ENCODE measurements at places on chromosomes 1 and 21.

GRCh38 chr1:41752514-41753170, 166.1 kb downstream of the HIVEP3 start:
- DNase-seq = peak; percentile 53

DNA sequence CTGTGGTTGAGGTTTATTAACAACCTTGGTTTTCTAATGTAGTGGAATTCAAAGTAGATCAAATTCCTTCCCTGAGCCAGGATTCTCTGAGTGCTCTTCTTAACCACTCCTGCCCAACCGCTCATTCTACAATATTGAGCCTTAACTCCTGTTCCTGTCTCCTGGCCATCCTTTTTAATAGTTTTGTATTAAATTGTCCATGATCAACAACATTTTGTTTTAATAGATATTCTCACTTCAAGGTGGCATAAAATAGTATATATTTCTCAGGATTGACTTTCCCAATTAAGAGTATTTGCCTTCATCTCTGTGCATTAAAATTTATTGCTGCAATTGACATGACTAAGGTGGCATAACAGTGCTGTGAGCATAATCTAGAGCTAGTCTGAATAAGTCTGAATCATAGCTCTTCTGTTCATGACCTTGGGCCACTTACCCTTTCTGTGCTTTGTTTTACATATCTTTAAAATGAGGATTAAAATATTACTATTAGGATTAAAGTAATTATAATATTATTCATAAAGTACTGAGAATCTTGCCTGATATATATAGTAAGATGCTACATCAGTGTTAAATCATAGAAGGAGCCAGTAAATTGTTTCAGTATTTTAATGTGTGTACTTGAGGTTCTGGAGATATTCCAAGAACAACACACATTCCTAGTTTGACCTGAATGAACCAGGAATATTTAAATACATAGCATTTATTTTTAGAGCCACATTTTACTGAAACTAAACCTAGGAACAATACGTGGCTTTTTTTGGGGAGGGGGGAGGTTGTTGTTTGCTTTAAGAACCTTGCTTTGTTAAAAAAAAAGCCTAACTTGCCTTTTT, 76.4 kb downstream of the ADGRL2 start:
- no peak for DNase-seq

GRCh38 chr21:44700101-44701022, 3.4 kb downstream of the KRTAP10-12 start:
- no peak for DNase-seq

DNA sequence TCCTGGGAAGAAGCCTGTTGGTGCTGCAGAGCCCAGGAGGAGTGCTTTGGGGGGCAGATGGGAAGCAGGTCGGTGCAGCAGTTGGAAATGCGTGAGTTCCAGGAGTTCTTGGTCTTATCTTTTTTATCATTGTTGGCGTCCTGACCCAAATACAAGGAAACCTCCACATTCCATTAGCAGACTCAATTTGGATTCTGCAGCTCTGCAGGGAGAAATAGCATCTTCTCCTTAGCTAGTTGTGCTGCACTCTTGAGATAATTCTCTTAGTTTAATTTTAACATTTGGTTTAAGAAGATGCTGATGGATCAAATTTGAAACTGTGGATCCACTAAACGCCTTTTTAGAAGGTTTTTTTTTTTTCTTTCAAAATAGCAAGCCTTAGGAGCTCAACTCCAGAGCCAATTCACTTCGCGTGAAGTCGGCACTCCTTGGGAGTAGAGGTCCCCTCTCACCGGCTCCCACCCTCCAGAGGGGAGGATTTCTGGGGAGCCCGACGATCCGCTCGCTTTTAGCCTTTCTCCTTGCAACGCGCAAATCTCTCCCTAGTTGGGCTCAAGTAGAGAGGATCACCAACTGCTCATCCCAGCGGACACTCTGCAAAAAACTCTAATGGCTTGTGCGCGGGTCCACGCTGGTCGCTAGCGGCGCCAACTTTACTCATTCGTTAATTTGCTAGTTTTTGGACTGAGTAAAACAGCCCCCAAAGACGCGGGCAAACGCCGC, 1.3 kb downstream of the PLD5 start:
- no peak for DNase-seq

DNA sequence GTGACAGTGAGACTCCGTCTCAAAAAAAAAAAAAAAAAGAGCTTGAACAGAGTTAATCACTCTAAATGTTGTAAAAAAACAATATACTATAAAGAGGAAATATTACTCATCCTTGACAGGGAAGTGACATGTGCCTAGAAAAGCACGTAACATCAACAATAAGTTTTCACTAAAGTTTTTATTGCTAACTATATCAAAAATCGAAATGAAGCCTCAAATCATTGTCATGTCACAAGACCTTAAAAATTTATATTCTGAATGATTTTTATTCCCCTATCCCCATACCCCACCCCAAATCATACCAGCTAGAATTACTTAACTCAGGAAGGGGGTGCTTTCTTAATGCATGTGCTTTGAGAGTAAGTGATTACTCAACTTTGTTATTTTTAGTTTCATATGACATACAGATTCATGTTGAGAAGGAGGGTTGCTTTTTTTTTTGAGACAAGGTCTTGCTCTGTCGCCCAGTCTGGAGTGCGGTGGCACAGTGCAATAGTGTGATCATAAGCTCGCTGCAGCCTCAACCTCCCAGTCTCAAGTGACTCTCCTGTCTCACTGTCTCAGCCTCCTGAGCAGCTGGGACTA, 53.6 kb upstream of the MUTYH start:
- DNase-seq = peak; percentile 6

DNA sequence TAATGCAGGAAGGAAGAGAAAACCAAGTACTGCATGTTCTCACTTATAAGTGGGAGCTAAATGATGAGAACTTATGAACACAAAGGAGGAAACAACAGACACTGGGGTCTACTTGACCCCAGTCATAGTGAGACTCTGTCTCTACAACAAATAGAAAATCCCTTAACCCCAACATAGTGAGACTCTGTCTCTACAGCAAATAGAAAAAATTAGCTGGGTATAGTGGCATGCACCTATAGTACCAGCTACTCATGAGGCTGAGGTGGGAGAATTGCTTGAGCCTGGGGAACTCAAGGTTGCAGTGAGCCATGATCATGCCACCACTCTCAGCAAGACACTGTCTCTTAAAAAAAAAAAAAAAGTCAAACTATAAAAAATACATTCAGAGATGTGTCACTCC, 42.7 kb downstream of the GIPC2 start:
- no peak for DNase-seq

DNA sequence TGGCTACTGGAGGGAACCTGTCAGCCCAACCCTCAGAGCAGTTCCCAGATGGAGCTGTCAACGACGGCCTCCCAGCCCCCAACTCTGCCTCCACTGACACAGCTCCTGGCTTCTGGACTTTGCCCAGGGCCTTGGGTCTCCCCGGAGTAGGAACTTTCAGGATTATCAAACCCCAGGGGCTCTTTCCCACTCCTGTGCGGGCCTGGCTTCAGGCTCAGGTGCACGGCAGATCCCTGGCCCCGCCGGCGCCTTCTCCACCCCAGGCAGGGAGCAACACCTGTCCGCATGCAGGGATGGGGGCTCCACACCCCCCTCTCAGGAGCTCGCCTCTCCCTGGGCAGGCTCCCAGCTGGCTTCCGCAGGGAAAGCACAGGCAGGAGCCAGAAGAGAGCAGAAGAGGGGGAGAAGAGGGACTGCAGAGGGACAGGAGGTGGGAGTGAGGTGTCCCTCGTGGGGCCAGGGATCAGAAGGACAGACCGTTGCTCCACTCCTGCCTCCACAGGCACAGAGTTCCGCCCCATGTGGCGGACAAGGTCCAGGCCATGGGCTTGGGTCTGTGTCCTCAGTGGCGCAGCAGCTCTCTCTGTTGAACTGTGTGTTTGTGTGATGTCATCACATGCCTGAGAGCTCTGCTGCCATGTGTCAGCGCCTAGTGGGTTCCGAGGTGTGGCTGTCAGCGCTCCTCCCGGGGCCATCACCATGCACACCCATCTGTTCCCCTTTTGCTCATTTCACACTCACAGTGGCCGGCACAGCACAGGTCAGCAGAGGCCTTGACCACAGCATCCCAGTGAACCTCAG, 107.7 kb downstream of the PDE9A start:
- DNase-seq = no peak

GRCh38 chr1:245419461-245419978, 264.7 kb downstream of the KIF26B start:
- DNase-seq = no peak

DNA sequence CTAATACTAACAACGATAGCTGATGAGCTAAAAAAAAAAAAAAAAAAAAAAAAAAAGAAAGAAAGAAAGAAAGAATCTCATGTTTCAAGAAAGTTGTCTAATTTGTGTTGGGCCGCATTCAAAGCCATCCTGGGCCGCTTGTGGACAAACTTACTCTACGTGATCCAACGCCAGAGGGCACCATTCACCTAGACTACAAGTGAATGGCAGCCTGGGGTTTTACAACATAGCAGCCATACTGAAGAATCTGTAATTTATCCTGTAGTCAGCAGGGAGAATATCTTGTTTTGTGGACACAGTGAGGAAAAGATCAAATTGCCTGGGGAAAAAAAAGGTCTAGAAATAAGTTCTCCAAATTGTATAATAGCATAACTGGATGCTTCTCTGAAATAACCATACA, 47.0 kb downstream of the CYP2J2 start:
- peak; percentile 59 for DNase-seq

GRCh38 chr1:192159781-192160180, 1.5 kb downstream of the RGS18 start:
- no peak for DNase-seq

- DNase-seq = no peak
Observed at GRCh38 chr1:39526466-39527189, 35.2 kb downstream of the BMP8A start.

DNA sequence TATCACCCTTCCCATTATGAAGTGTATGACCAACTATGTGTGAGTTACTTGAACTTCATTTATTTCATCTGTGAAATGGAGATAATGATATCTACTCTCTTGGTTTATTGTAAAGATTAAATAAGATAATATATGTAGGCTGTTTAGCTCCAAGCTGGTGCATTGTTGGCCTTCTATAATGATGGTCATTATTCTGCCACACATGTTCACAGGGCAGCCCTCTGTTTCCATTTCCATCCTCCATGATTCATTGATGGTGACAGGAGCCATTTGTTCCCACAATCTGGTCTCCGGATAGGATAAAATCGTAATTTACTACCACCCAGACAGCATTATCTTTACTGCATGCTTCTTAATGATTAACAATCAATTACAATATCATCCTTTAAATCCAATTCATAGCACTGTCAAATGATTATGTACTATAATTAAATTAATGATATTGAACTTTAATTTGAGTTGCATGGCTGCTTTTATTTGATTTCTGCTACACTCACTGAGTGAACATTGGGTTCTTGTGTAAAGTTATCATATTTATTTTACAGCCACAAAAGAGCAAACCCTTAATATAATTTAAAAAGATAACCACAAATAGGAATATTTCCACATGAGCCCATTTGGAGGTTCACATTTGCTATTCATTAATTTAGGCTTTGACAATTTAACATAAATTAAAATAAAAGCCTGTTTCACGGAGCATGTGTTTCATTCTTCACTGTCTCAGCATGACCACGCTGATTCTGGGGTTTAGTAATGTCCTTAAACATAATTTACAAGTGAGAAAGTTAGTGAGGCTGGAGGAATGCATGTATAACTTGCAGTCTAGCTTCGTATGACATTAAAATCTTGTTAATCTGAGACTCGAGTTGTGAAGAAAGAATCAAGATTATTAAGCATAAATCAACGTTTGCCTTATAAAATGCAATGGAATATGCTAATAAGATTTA, 596.4 kb upstream of the ZRANB2 start:
- no peak for DNase-seq

DNA sequence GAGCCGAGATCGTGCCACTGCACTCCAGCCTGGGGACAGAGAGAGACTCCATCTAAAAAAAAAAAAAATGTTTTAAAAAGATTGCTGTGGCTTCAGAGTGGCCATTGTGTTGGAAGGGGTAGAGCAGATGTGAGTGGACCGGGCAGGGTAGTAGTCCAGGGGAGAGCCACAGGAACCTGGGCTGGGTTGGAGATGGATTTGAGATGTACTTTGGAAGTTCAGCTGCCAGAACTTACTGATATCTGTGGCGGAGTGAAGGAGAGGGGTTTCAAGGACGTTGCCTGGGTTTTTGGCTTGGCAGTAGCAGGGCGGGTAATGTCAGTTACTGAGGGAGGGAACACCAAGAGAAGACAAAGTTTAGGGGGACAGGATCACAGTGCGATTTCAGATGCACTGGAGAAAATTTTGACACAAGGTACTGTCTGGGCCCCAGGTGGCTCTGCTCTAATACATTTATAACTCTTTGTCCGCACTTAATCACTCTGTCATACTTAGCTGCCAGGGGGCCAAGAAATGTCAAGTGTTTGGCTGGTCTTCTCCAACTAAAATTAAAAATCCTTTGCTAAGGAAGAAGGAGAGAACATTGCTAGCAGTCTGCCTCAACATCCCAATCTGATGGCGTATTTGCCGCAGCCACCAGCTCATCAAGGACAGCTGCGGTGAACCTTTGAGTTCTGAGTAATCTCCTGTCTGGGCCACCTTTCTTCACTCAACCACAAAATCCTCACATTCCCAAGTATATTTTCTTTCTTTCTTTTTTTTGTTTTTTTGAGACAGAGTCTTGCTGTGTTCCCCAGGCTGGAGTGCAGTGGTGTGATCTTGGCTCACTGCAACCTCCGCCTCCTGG, 9.6 kb downstream of the EPHX1 start:
- no peak for DNase-seq

GRCh38 chr21:21114461-21114860, 116.3 kb downstream of the NCAM2 start:
- DNase-seq = no peak

DNA sequence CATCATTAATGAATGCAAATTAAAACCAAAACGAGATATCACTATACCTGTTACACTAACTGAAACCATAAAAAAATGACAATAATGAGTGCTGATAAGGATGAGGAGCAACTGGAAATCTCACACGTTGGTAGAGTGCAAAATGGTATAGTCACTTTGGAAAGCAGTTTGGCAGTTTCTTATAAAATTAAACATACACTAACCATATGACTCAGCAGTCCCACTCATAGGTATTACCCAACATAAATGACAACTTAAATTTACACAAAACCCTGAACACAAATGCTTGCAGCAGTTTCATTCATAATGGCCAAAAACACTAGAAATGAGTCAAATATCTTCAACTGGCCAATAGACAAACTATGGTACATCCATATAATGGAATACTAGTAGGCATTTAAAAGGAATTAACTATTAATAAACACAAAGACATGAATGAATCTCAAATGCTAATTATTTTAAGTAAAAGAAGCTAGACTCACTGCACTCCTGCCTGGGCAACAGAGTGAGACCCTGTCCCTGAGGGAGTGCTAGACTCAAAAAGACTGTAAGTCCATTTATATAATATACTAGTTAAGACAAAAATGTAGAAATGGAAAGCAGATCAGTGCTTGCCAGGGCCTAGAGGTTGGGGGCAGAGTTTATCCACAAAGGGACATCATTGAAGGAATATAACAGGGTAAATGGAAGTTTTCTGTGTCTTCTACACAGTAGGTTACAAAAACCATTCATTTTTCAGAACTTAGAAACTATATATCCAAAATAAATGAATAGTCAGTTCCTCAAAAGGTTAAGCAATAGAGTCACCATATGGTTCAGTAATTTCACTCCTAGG, 77.4 kb downstream of the EIF4G3 start:
- no peak for DNase-seq

Measured in stimulated activated CD4-positive, alpha-beta T cell treated with anti-CD3 and anti-CD28 coated beads, Interleukin-15, amount 100 ng/mL, for 24 hours (primary cell).